ENCODE measurements at places on chromosomes 16 and 17.

DNA sequence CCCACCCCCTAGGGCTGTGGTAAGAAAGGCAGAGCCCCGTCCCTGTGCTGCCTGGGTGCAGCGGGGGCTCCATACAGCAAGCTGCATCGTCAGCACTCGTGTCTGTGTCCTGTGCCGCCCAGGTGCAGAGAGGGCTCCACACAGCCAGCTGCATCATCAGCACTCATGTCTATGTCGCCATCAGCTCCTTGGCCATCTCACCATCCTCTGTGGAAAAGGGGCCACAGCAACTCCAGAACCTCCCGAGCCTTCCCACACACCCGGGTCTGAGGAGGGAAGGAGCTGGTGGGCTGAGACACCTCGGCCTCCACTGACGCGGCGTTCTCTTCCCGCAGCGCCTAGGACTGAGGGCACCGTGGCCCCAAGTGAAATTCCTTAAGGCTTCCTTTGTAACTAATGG, 72.9 kb upstream of the CHMP6 start:
- DNase-seq: no peak

- DNase-seq: no peak
Observed at GRCh38 chr16:54335230-54335629, 48.6 kb upstream of the IRX3 start.

GRCh38 chr17:80202197-80202596, 17.9 kb downstream of the SGSH start:
- DNase-seq: no peak

DNA sequence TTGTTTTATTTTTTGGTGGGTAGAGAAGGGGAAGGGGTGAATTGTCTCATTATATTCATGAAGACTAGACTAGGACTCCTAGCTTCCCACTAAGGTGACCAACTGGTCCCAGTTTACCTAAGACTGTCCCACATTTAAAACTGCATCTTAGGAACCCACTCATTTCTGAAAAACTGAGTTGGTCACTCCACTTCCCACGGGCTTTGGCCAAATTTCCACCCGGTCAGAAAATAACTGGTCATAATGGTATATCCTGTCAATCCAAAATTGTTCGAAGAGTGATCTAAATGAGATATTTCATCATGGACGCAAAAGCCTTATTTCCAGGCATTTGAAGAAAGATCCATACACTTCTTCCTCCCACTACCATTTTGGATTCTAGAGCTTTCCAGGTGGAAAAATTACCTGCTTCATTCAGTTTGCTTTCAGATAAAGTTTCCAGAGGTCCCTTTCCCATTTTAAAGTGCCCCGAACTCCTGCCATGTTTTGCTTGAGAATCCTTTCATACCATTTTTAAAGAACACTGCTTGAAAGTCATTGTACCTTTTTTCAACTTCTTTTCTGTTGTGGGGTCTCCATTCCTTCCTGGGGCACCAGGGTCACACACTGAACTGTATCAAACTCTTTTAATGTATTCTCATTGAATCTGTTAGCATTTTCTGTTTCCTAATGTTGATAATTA, 21.8 kb upstream of the ZFHX3 start:
- DNase-seq: no peak

GRCh38 chr17:41354536-41354935, 3.9 kb upstream of the KRT33A start:
- DNase-seq: no peak

- no peak for DNase-seq
Observed at GRCh38 chr17:50676065-50676975, 31.4 kb downstream of the ANKRD40 start.

DNA sequence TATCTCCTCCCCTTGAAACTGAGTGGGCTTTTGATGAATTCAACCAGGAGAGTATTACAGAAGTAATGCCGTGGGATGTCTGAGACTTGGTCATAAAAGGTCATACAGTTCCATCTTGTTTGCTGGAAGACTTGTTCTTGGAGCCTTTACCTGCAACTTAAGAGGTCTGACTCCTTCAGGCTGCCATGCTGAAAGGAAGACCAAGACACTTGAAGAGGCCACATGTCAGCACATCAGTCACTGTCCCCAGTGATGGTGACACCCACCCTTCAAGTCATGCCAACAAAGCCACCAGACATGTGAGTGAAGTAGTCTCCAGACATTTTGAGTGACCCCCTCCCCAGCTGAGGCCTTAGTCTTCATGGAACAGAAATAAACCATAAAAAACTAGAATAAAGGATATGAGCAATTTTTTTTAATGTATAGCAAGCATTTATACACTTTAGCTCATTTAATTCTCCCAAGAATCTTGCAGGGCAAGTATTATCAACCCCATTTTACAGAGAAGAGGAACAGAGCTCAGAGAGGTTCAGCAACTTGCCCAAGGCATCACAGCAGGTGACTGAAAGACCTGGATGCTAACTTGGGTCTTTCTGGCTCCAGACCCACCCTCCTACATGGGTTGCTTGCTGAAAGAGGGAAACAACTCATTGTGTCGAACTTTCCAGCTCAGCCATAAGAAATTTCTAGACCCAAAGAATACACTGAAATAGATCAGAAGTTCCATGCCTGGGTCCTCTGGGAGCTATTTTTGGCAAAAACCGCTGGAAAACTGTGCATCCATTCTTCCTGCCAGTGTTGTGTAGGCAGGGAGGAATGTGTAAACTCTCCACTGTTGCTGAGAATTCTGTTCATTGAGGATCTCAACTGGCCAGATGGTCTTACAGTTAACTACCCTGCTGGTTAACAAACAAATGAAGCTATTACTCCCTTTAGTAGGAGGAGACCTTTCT, 38.1 kb downstream of the SOCS1 start:
- no peak for DNase-seq
